ENCODE measurements at places on chromosomes 5 and 9.

DNA sequence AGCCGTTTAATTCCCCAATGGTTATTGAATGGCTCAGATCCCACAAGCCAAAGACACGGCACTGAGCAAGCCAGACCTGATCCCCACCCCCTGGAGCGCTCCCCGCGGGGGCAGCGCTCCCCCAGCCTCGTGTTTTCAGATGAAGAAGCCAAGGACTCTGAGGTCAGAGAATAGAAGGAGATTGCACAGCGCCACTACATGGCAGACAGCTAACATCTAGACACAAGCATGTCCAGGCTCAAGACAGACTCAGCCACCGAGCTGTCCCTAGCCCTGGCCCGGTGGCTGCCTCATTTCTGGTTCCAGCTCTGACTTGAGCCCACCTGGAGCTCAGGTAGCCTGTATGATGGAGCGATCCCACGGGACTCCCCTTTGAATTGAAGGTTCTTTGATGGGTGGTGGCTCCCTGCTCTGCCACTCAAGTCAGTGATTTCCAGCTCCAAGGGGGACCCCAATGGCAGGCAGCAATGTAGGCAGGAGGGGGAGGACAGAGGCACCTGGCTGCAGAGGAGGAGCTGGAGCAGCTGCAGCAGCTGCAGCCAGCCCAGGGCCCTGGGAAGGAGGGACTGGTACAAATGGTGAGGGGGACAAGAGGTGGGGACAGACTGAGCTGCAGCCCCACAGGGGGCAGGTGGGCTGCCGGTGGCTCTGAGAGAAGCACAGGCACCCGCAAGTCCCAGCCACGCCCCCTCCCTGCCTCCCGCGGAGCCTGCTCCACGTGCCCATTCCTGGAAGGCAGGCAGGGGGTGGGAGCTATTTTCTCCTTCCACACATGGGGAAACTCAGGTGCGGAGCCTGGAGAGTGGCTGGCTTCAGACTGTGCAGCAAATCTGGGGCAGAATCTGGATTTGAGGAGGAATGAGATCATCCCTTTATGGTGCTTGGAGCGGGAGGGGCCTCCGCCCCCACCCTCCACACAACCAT, 40.2 kb downstream of the NTNG2 start:
- DNase-seq: no peak

DNA sequence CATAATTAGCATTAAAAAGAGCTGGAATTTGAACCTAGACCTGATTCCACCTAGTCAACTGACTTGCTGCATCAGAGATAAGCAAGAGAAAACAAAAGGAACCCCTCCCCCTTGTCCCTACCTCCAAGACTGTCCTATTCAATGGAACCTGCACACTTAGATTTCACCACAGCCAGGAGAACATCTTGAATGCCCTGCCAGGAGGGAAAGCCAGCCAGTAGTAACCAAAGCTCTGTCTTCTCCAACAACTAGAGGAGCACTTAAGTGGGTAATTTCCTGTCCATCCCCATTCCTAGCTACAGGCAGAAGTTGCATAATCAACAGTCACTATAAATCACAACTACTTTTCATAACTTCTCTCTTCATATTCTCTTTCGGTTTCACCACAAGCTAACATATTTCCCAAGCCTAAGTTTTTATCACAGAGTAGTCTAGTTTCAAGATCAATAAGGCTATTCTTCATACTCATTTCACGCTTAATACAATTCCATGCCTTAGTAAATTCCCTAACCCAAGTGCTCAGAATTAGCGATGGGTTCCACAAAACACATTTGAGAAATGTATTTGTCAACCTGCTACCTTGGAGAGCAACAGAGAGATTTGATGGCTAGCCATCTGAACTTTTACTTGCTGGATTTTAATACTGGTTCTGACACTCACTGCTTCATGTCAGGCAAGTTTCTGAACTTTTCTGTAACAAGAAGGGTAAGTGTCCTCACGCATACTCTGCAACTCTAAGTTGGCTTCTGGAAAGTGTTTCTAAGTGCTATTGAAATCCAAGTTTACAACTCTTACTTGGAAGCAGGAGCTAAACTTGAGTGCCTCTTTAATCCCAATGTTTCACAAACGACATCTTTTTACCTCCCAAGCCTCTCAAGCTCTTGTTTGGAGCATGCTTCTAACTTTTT, 2.0 kb downstream of the DENND1A start:
- DNase-seq: no peak

- DNase-seq: no peak
These were observed 64.3 kb upstream of the CAMK4 start for GRCh38 chr5:111159845-111160244.

GRCh38 chr9:96399325-96399633, 15.8 kb upstream of the SLC35D2 start:
- DNase-seq: no peak

- DNase-seq: no peak
These were observed 110.8 kb downstream of the MARCHF3 start for GRCh38 chr5:126919566-126919965.

GRCh38 chr5:126801174-126801991, 24.4 kb downstream of the LMNB1 start:
- no peak for DNase-seq

DNA sequence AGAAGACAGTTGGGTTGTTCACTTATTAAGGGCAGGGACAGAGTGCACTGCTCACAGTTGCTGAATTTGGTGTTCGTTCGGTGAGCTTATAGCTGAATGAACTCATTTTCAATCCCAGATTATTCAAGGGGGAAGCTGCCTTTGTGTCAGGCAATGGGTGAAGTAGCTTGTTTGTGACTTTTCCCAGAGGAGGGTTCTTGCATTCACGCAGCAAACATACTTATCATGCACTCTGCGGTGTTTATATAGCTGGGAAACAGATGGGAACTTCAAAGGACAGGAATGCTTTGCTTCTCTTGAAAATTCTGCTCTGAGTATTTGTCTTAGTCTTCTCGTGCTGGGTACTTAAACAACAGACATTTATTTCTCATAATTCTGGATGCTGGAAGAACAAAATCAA, 64.7 kb upstream of the ABCA1 start:
- no peak for DNase-seq

DNA sequence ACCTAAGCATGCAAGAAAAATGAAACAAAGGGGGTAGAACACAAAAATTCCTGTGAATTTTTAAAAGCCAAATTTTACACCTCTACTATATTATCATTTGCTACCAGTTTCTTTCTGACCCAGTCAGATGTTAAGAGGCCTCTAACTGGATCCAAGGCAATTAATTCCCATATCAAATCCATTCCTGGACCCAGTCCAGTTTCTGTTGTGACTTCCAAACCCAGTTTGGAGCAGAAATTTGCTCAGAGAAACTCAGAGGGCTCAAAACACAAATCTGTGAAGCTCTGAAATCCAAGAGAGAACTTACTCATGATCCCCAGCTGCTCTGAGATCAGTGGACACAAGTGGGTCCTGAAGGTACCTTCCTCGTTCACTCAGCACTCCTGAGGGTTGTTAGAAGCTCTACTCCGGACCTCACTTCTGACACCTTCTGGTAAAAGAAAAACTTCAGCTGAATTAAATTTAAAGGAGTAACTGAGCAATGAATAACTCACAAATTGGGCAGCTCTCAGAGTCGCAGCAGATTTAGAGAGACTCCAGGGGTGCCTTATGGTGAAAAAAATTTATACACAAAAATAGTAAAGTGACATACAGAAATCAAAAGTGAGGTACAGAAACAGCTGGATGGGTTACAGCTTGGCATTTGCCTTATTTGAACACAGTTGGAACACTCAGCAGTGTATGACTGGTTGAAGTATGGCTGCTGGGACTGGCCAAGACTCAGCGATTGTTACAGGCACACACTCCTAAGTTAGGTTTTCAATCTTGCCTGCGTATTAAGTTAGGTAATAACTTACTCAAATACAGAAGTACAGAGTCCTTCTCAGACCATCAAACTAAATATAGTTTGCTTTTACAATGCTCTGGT, 32.4 kb downstream of the INSL4 start:
- DNase-seq: no peak

DNA sequence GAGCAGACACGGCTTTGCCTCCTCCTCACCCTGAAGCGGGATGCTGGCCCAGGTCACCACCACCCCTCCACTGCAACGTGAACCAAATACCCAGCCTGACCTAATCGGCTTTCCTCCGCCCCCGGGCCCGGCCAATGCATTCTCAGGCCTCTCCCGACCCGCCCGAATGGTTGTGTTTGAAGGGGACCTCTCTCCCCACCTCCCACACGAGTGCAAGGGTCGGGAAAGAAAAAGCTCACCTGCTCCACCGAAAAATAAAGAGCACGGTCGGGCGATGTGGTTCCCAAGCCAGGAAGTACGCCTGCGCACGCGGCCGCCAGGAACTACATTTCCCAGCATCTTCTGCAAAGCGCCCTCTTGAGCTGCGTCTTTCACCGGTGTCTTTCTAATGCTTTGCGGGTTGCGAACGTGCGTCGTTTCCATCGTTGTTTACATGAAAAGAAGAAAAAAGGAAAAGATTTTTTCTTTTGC, at the start of gene ZNF883:
Gene ZNF883 (minus strand): TSS at position 282 of the 471 bp plus-strand sequence.
- no peak for DNase-seq

GRCh38 chr5:90563108-90563507, 4.5 kb downstream of the ADGRV1 start:
- no peak for DNase-seq

GRCh38 chr9:90546200-90546599, 96.4 kb downstream of the DIRAS2 start:
- DNase-seq: no peak

- no peak for DNase-seq
These were observed 82.1 kb downstream of the CCDC192 start for GRCh38 chr5:127785098-127785927.

DNA sequence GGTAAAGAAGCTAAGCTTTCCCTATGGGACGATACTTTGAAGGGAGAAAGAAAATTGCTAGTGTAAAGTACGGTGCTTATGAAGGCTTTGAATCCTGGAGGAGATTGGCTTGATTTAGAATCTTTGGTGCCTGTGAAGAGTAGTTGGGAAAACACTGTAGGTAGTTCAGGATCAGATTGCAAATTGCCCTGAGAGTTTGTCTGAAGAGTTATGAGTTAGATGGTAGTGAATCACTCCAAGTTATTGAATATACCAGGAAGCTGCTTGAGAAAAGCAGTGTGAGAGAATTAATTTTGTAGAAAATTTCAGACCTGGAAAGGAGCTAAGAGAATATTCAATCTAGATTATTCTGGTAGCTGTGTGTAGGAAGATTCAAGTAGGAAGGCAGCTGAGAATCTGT, 11.5 kb downstream of the MAN2A1 start:
- no peak for DNase-seq

GRCh38 chr5:139681112-139681458, 32.9 kb downstream of the CXXC5 start:
- no peak for DNase-seq

DNA sequence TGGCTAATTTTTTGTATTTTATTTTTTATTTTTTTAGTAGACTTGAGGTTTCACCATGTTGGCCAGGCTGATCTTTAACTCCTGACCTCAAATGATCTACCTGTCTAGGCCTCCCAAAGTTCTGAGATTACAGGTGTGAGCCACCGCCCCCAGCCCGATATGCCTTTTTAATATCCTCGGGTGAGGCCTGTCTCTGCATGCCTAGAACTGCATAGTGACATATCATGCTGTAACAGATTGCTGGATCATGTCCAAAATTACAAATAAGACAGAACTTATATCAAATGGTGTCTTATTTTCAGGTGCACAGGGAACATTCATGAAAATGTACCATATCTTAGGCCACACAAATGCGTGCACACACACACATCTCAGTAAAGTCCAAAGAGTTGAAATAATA, 39.1 kb upstream of the PJA2 start:
- no peak for DNase-seq

- DNase-seq: no peak
These were observed 78.6 kb downstream of the PCDH1 start for GRCh38 chr5:141799507-141800167.

- no peak for DNase-seq
These were observed 545.3 kb downstream of the TLE4 start for GRCh38 chr9:80117031-80117430.

DNA sequence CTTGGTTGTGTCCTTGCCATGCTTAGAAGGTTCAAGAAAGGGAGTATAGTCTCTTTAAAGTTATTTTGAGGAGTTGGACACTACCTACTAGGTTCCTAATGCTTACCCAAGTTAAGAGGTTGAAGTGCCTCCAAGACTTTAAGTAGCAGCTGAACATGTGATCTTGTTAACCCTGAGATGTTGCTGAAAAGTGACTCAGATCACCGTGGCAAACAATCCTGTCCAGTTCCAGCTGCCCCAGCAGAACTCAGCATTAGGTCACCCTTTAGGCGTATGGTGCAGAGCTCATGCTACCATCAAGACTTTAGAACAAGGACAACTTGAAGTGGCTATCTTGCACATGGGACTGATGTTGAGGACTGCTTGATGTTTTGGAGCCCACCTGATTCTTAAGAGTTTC, 22.5 kb downstream of the ZNF462 start:
- no peak for DNase-seq

GRCh38 chr9:77983320-77983662, 48.3 kb downstream of the GNAQ start:
- no peak for DNase-seq

DNA sequence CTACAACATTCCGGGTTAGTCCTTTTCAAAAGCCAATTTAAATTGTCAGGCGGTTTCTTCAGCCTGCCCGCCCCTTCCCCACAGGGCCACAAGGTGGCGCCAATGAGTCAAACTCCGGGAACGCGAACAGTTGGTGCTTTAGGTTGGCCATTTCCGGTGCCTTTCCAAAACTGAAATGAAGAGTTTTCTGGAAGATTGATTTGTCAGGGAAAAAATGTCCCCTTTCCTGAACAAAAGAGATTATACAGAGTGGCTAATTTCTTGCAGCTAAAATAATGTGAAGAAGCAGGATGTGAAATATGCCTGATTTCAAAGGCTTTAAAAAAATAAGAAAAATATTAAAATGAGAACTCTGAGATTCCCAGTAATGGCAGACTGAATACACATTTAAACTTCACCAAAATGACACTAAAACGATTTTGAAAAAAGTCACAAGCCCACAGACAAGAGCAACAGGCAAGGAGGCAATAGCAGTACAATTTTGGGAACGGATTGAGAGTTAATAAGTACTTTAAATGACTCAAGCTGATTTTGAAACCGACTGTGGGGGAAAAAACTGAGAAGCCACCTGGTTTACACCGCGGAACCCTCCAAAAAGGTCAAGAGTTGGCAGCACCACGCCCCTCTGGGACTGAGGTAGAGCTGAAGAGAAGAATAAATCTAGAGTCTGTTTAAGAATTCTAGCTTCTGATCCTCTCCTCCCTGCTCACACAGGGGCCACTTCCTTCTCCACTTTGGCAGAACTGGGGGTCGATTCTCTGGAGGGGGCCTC, 45.7 kb downstream of the SLC46A2 start:
- peak; percentile 38 for DNase-seq

DNA sequence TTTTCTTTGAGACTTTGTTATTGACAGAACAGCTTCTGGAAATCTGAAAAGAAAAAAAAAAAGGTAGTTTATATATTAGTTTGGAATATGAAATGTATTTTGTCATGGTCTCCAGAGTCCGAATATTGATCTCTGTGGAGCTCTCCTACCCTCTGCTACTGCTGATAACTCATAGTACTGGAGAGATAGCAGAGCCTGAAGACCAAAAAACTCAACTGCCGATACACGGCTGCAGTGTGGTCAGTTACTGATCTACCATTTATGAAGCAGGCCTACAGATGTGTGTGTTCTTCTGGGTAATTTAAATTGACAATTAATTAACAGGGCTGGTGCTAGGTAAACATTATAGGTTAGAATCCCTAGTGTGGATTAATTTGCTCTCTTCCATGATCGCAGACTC, 3.8 kb upstream of the FAM120A start:
- no peak for DNase-seq

All from effector memory CD4-positive, alpha-beta T cell (primary cell).